ENCODE measurements at places on chromosomes 5 and 9.

GRCh38 chr9:5438301-5439162 lies 807 bp upstream of the PLGRKT start:
- peak; percentile 55 for DNase-seq

DNA sequence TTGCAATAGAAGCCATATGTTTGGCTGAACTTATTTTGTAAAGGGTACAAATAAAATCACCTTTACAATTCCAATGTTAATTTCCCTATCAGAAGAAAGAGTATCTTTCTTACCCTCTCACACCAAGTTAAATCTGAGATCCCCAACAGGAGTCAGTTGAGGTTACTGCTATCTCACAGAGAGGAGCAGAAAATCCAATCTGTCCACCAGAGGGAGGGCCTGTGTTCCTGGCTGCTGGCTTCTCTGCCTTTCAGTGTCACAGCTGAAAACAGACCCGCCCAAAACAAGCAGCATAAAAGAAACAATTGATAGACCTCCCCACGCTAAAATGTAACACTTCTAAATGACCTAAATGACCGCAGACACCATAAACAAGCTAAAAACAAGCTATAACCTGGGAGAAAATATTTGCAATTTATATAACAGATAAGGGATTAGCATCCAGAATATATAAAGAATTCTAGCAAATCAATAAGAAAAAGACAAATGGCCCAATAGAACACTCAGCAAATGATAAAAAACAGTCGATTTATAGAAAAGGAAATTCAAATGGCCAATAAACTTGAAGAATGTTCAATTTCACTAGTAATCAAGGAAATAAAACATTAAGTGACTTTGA lies 24.5 kb upstream of the MVB12B start:
- DNase-seq, result peak; percentile 72

DNA sequence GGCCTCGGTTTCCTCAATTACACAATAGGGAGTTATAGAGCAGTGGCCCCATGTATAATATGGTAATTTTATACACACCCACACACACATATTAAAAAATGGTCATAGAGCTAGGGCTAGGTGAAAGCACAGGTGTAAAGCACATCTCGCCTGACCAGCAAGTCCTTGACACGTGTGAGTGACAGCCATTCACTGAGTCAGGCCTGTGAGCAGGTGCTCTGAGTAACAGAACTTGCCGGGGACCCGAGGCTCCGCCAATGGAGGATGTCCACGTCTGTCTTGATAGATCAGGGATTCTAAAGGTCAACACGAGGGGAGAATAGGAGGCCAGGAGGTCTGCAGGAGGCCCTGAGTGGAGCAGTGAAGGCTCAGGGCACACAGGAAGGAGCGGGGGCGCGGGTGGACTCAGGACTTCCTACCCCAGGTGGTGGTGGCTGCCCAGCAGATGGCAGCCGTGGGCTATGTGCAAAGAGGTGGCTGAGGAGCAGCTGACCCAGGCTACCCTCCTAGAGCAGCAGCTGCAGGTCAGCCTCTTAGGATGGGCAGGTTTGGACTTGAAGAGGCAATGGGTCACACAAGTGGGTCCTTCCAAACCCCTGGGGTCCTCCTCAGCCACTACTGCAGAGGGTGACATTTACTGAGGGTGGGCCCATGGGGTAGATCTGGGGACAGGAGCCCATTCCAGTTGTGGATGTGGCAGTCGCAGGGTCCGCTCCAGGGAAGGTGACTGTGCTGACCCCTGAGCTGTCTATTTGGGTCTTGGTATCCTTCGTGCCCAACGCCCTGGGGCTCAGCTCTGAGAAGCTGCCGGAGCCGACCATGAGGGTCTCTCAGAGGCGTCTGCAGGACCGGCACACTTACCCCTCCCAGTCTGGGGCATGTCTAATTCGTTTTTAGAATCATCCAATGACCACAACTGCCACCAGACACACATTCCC lies 45.9 kb downstream of the PRRT1B start:
- DNase-seq, result peak; percentile 89

GRCh38 chr5:177116631-177117373 lies 16.8 kb upstream of the NSD1 start:
- peak; percentile 75 for DNase-seq

DNA sequence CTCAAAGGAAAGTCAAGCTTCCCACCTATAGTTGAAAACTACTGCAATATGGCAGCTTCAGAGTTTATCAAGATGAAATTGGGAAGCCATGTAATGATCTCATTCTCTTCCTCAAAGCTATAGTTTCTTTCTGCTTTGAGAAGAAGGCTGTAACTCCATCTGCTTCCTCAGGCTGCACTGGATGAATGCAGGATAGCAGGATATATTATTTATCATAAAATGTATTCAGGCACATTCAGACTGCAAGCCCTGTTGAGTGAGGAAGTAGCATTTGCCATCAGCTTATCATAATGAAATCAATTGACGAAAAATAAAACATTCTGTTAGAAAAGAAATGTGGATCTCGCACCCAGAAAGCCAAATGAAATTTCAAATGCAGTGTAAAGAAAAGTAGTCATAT lies 560 bp downstream of the ATP10B start:
- DNase-seq, result no peak

- DNase-seq, result no peak
Measured at GRCh38 chr5:146883511-146883910, 5.0 kb upstream of the PPP2R2B start.

GRCh38 chr9:98080780-98081179 lies 24.2 kb downstream of the NANS start:
- DNase-seq, result no peak

DNA sequence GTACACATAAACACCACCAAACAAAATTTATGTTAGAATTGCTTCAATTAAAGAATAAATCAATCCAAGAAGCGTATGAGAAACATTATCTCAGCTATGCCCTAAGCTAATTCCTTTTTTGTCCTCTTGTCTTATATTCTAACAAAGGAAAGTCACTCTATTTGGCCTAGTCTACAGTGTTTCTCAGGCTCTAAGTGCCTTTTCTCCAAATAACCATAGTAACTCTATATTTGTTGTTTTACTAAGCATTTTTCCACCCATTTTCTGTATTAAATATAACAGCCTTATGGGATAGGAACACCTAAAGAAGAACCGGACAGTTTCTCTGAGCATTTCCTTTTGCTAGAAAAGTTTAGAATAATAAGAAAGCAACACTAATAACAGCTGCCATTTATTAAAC lies 120.1 kb upstream of the MTAP start:
- no peak for DNase-seq

DNA sequence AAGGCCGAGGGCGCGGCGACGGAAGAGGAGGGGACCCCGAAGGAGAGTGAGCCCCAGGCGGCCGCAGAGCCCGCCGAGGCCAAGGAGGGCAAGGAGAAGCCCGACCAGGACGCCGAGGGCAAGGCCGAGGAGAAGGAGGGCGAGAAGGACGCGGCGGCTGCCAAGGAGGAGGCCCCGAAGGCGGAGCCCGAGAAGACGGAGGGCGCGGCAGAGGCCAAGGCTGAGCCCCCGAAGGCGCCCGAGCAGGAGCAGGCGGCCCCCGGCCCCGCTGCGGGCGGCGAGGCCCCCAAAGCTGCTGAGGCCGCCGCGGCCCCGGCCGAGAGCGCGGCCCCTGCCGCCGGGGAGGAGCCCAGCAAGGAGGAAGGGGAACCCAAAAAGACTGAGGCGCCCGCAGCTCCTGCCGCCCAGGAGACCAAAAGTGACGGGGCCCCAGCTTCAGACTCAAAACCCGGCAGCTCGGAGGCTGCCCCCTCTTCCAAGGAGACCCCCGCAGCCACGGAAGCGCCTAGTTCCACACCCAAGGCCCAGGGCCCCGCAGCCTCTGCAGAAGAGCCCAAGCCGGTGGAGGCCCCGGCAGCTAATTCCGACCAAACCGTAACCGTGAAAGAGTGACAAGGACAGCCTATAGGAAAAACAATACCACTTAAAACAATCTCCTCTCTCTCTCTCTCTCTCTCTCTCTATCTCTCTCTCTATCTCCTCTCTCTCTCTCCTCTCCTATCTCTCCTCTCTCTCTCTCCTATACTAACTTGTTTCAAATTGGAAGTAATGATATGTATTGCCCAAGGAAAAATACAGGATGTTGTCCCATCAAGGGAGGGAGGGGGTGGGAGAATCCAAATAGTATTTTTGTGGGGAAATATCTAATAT lies 58.1 kb downstream of the BASP1 start:
- no peak for DNase-seq

GRCh38 chr9:117224695-117225094 lies 190.2 kb downstream of the ASTN2 start:
- peak; percentile 82 for DNase-seq

DNA sequence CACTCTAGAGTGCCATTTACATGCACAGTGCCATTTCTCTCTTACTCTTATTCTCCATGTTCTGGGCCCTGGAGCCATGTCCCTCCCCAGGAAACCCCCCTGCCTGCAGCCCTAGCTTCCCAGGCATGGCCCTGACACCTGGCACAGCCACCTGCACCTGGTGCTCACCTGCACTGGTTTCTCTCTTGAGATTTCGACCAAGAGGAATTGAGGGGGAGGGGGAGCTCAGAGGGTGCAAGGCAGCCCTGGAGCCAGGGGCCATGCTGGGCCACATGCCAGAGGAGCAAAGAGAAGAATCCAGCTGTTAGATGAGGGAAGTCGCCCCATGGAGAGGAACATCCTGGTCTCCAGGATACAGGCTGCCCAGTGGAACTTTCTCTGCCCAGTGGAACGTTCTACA lies 65.0 kb upstream of the RAPGEF1 start:
- no peak for DNase-seq

DNA sequence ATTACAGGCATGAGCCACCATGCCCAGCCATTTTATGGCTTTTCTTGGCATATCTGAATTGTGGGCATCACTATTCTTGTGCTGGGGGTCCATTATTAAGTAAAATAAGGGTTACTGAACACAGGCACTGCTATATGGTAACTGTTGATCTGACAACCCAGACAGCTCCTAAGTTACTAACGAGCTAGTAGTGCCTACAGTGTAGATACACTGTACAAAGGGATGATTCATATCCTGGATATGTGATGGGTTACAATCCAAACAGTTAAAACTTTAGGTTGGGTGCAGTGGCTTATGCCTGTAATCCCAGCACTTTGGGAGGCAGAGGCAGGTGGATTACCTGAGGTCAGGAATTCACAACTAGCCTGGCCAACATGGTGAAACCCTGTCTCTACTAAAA lies 4.3 kb downstream of the CD14 start:
- no peak for DNase-seq

- no peak for DNase-seq
Measured at GRCh38 chr9:108615152-108615551, 240.6 kb downstream of the ACTL7B start.

DNA sequence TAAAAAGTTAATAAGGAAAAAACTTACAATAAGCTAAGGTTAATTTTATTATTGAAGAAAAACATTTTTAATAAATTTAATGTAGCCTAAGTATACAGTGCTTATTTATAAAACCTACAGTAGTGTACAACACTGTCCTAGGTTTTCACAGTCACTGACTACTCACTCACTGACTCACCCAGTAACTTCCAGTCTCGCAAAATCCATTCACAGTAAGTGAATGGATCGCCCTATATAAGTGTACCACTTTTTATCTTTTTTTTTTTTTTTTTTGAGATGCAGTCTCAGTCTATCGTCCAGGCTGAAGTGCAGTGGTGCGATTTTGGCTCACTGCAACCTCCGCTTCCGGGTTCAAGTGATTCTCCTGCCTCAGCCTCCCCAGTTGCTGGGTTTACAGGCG lies 47.7 kb downstream of the FNIP1 start:
- no peak for DNase-seq

DNA sequence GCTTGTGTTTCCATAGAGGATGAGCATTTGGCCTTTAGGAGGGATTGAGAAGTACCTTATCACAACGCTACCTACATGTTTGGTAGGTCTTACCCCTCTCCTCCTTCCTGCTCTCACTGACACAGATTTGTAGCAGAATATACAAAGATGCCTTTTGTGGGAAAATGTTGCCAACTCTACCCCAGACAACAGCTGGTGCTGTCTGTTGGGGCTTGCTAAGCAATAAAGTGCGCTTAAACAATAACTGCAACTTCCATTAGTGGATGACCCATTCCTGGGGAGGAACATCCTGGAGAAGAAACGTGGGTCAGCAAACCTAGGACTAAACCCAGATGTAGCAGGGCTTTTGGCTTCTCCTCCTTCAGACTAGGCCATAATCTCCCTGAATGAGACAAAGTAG lies 174.3 kb downstream of the EFNA5 start:
- DNase-seq, result peak; percentile 37

GRCh38 chr9:133969681-133970580 lies 22.2 kb downstream of the VAV2 start:
- DNase-seq, result no peak

DNA sequence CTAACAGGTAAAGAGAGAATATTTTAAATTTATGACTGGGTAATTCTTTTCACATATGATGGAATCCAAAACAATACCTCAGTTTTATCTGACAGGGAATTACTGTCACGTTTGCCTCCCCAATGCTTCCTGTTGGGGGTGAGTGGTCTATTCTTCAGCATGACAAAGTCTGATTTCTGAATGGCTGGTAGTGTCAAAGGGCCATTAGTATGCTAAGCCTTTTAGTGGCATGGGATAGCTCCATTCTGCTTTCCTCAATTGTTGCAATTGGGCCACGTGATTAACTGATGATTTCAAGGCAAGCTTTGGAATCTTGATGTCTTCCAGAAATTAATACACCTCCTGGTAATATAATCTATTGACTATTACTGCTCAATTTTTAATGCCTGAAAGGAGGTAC lies 14.7 kb upstream of the NDUFS4 start:
- no peak for DNase-seq
